ENCODE measurements at places on chromosomes 12 and 14.

DNA sequence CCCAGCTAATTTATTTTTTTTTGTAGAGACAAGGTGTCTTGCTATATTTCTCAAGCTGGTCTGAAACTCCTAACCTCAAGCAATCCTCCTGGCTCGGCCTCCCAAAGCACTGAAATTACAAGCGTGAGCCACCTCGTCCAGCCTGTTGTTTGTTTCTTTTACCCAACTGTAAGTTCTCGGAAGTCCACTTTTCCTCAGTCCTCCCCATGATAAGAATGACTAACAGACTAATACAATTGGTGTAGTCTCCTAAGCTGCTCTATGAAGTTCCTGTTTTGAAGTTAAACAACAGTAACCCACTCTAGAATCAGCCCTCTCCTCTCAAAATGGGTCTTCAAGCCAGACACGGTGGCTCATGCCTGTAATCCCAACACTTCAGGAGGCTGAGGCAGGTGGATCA, 36.5 kb downstream of the HIGD1C start:
- DNase-seq: no peak

DNA sequence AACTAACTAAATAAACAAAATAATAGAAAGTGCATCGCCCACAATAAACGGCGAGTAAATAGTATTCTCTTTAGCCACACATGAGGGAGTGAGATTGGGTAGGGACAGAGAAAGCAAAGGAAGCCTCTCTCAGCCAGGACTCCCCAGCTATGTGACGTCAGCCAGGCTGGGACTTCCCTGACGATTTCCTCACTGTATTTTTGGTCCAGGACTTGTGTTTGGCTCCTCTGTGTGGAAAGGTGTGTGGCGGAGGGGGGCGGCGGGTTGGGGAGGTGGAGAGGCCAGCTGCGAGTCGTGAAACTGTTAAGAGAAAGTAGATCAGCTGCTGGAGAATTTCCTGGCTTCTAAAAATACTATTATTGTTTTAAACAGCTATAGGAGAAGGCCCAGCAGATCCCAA, 1124.6 kb downstream of the AACS start:
- DNase-seq: no peak

DNA sequence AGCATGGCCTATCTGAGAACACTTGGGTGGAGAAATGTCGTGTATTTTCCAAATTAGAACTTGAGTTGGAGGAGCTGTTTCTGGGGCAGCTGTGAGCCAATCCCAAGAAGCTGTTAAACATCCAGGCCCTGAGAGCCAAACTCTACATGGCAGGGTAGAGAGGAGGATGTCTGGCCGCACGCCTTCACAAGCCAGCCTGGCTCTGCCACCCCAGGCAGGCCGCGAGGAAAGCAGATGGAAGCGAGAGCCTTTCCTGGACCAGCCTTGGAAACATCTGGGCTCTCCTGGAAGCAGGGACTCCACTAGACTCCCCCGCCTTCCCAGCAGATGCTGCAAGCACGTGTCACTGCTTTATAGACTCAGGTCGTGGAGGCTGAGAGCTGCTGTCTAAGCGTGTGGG, 312.8 kb upstream of the FKBP4 start:
- no peak for DNase-seq

DNA sequence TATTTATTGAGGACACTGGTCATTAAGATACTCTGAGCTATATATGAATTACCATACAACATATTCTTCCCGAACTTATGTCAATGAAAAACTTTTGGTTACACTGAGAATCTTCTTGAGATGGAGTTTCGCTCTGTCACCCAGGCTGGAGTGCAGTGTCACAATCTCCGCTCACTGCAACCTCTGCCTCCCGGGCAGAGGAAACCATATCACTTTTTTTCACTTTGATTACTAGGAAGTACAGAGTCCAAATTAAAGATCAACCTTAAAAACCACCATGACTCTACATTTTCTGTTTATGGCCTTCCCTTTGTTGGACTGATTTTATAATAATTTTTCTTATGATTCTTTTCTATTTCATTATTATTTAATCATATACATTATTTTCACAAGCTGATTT, 336.5 kb downstream of the FSCB start:
- DNase-seq: no peak

GRCh38 chr14:99387880-99388279, 92.8 kb downstream of the SETD3 start:
- DNase-seq: no peak

GRCh38 chr14:94367347-94368242, 20.8 kb downstream of the SERPINA1 start:
- DNase-seq: no peak

DNA sequence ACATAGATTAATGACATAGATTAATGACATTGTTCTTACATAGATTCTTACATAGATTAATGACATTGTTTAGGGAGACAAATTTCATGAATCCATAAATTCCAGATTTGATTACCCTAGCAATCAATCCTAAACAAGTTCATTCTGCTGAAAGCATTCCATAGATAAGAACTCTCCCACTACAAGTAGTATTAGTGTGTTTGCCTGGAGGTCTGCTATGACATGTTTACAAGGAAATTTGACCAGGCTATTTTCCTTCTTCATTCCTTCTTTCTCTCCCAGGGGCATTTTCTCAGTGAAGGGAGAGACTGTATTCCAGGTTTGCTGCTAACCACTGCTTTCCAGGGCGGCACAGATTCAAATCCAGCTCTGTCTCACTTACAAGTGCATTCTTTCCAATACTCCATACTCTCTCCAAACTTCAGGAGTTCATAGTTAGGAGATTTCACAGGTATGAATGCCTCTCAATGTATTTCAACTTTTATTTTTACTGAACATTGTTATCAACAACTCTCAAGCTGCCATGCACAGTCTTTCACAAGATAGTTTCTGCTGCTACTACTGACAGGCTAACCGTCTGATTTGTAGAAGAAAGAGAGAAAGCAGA, 134.5 kb downstream of the SLC38A1 start:
- DNase-seq: no peak

GRCh38 chr12:117044790-117045159, 54.4 kb downstream of the TESC start:
- no peak for DNase-seq

GRCh38 chr12:27497446-27497845, 26.6 kb upstream of the PPFIBP1 start:
- no peak for DNase-seq

- DNase-seq: no peak
Observed at GRCh38 chr12:1936406-1937320, 18.2 kb upstream of the CACNA2D4 start.

- no peak for DNase-seq
Observed at GRCh38 chr14:94177806-94178205, 3.7 kb downstream of the PPP4R4 start.

- DNase-seq: no peak
Observed at GRCh38 chr12:25581067-25581466, 28.0 kb upstream of the LMNTD1 start.

GRCh38 chr14:104253901-104254353, 115.5 kb downstream of the KIF26A start:
- DNase-seq: no peak

- no peak for DNase-seq
Observed at GRCh38 chr14:73422515-73422914, 35.8 kb downstream of the NUMB start.

DNA sequence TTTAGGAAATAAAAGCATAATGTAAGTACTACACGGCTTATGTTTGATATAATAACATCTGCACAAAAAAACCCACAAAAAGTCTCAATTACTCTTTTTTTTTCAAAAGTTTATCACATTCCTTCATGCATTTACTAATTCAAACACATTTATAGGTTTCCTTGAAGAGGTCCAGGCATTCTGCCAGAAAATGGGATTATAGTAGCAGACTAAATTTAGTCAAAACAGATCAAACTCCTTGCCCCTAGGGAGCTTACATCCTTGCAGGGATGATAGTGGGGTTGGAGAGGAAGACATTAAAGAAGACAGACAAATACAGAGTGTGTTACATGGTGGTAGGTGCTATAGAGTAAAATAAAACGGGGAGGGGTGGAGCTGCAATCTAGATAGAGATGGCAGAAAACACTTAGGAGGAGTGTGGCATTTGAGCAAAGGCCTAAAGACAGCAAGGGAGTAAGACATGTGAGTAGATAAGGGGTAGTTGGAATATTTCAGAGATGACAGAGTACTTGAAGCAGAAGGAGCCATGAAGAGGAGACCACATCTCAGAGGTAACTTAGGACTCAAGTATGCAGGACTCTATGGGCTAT, 266.9 kb downstream of the PPFIA2 start:
- DNase-seq: no peak

GRCh38 chr12:57105011-57105753, 6.0 kb downstream of the STAT6 start:
- no peak for DNase-seq

DNA sequence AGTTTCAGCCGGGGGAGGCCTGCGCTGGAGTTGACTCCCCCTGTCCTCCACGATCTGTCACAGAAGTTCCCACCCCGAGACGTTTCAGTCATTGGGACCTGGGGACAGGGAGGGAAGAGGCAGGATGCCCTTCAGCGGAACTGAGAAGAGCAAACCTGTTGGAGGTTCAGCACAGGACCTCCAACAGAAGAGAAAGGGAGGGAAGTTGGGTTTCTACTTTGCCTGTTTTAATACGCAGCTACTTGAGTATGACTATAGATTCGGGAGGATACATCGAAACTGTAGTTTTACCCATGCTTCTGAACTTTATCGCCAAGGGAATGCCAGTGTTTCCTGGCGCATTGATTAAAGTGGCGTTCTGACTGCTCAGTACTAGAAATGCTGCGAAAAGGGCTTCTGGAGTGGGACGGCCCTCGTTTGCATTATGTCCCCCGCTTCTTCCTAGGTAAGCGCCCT, 2.3 kb upstream of the DUSP6 start:
- no peak for DNase-seq

DNA sequence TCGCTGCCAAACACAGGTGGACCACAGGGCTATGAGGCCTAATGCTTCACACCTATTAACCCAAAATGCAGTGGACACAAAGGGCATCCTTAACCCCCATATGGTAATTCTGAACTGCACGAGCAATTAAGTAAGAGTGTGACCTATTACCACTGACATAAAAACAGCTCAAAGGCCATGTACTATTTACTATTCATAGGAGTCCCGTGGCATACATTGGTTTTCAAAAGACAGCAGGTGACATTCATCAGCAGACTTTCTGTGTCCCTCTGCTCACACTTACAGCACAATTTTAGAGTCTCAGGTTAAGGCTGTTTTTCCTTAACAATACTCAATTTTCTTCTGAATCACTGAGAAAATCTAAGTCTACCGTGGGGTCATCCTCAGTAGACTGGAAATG, 23.1 kb upstream of the TMCC3 start:
- no peak for DNase-seq

DNA sequence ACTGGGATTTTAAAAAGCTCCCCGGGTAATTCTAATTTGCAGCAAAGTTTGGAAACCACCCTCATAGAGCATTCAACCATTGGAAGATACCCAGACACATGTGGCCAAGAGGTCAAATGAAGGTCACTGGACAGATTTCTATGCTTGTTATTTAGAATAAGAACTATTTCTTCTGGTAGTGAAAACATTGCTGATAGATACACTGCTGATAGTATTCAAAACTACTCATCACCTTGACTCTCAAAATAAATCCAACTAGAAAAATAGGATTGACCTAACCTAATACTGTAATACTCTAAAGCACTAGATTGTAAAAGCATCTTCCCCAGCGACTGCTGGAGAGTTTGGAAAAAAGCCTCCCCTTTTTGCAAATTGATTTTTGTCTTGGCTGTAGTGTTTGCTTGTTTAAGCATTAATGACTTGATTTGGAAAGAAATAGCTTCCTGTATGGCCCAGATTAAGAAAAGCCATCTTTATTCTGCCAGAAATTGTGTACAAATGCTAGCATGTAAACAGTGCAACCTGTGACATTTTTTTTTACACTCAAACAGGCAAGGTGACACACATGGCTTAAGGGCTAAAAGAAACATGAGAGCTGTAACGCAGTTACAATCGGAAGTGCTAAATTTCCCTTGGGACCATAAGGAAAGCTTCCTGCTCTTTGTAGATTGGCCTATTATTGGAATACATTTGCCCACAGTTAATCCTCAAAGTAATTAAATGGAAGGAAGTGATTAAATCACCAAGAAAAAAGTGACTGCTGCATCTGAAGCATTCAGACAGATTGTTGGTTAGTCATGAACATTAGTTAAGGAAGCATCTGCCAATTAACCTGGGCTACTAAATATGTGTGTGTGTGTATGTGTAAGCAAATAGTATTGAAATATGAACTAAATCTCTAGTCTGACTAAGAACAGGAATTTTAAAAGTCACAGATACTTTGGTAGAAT, 356.5 kb upstream of the ATP2B1 start:
- no peak for DNase-seq

DNA sequence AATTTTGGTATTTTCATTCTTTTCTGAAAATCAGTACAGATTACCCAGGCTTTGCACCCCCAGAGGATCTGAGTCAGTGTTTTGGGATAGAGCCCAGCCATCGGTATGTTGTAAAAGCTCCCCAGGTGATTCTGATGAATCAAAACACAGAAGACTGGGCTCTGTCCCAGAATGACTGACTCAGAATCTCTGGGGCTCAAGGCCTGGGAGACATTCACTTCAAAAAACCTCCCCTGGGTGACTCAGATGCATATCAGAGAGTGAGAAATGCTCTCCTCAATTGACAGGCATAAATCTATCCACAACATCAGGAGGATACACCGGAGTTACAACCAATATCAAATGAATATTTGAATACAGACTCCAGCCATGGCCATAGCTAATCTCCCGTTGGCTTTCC, 32.6 kb downstream of the SLC35F4 start:
- no peak for DNase-seq

DNA sequence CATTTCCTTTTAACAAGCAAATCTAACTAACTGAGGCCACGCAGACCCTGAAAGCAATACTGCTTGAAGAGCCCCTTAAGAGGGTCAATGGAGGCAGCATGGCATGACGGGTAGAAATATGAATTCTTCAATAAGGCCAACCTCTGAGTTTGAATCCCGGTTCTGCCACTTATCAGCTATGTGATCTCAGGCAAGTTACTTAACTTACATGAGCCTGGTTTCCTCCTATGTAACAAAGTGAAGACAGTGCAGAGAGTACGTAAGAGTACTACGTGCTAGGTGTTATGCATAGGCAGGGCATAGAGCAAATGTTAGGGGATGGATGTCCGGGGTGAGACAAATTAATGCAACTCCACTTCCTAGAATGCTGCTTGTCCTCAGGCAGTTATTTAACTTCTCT, 4.7 kb downstream of the HOMEZ start:
- no peak for DNase-seq

DNA sequence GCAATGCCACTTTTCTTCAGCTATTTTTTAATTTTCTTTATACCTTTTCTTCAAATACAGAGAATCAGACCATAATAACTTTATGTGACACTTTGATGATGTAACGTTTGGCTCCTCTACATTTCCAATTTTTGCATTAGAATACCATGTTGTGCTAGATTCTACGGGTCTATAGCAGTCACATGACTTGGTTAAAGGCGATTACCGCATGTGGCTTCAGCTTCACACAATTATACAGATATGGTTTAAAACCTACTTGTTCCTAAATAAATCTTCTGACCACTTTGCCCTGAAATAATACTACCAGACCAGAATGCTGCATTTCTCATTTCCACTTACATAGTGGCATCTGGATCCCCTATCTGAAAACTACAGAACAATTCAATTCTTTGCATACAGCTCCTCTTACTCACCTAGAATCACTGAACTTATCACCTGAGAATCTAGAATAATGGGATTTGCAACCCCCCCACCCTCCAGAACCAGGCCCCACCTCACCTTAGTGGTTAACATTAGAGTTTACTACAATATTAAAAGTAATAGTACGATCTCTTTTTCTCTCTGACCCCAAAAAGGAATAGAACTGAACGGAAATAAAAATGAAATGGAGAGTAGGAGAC, 1.3 kb downstream of the MAX start:
- no peak for DNase-seq

- no peak for DNase-seq
Observed at GRCh38 chr12:11917501-11917900, 153.2 kb upstream of the BCL2L14 start.

GRCh38 chr12:49301760-49302159, 6.8 kb downstream of the PRPH start:
- no peak for DNase-seq

Data from stimulated activated CD4-positive, alpha-beta T cell treated with anti-CD3 and anti-CD28 coated beads, Interleukin-4, amount 100 ng/mL, for 4 hours (primary cell).